ENCODE measurements at places on chromosomes 3 and 15.
A peak's percentile ranks its signal among the peaks of the same experiment; 100 is the strongest.

- no peak for DNase-seq
Measured at GRCh38 chr15:26045516-26045915, 182.4 kb upstream of the ATP10A start.

GRCh38 chr3:59450437-59450836, 400.6 kb upstream of the CFAP20DC start:
- DNase-seq, result no peak

DNA sequence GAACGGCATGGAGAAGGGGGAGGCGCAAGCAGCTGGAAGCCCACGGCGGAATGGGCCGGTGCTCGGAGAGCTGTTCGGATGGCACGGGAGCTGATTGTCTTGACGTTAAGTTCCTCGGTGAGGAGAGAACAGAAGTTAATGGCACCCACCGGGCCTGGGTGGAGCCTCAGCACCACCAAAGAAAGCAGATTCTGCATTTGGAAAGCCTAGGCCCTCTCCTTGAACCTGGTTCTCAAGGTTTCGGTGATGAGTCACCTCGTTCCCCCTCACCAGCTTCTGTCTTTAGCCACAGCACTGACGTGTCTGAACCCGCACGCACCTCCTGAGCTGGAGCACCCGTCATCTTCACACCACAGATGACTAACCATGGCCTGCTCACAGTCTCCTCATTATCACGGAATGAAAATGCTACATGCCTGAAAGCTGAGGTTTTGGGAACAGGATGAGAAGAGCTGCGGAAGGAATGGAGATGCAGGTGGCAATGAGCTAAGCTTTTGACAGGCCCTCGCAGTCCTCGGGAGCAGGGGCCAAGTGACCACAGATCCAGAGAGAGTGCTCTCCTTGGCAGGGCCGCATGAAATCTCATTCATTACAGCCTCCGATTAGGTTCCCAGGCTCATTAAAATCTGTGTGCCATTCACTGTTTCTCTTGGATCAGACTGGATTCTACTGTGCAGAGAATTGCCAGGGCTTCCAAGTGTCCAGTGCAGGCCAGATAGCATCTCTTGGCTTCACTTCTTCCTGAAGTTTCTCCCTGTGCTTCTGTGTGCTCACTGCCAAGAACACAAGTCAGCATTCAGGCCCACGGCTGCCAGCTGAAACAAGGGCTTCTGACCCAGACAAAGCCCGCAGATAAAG, 96.3 kb upstream of the DLG1 start:
- peak; percentile 15 for DNase-seq

GRCh38 chr3:2180634-2181033, 82.0 kb downstream of the CNTN4 start:
- no peak for DNase-seq

DNA sequence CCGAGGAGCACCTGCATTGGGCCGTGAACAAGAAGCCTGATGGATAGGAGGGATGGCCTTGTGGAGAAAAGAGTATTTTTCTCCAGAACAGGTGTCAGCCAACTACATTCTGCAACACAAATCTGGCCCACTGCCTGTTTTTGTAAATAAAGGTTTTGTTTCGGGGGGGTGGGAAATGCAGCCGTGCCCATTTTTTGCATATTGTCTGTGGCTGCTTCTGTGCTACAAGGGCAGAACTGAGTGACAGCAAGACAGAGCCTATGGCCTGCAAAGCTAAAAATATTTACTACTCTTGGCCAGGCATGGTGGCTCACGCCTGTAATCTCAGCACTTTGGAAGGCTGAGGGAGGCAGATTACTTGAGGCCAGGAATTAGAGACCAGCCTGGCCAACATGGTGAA, 95.9 kb upstream of the AKAP13 start:
- no peak for DNase-seq

DNA sequence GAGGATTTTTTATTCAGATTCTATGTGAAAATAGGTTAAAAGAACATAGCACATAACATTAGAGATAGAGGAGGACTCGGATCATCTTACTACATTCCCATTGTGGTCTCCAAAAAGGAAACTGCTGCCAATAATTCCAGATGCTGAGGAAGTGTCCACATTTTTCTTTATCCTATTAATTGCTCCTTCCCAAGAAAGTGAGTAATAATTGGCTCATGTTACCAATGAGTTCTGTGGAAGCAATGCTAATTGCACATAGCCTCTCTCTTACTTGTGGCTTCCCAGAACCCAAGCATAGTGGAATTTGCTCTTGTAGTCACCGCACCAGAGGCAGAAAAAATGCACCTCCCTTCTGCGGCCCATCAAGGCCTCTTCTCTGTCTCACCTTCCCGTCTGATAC, 208.4 kb downstream of the PLOD2 start:
- no peak for DNase-seq

DNA sequence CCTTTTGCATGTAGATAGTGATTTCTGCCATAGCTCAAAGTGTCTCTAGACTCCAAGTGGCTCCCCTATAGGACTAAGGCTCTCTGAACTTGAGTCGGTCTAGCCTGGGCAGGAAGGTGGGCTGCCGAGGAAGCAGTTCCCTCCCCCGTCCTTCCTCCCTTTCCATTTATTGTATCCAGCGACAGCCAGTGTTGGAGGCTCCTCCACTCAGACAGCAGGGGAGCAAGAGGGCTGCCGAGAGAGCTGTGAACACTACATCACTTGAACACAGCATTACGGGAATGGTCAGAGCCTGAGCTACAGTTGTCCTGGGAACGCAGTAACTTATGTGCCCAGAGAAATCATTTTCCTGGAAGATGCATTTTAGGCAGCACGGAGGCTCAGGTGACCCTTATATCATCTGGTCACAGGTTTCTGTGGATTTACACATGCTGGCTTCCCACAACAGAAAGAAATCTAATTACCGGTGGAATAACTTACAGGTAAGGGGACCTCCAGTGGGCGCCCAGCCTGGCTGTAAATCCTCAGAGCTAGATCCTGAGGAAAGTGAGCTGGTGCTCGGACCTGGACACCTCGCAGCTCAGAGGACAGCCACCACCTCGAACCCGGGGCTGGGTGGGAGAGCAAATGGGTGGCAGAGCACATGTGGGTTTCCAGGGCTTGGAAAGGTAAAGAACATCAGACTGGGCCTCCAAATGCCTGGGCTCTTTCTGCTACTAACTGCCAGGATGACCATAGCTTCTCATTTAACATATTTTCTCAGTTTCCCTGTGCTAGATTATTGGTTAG, 197.1 kb downstream of the UACA start:
- no peak for DNase-seq

- DNase-seq, result no peak
Measured at GRCh38 chr3:167887096-167887495, 151.6 kb downstream of the SERPINI1 start.

GRCh38 chr15:66720206-66721010, 18.4 kb downstream of the SMAD6 start:
- peak; percentile 42 for DNase-seq

DNA sequence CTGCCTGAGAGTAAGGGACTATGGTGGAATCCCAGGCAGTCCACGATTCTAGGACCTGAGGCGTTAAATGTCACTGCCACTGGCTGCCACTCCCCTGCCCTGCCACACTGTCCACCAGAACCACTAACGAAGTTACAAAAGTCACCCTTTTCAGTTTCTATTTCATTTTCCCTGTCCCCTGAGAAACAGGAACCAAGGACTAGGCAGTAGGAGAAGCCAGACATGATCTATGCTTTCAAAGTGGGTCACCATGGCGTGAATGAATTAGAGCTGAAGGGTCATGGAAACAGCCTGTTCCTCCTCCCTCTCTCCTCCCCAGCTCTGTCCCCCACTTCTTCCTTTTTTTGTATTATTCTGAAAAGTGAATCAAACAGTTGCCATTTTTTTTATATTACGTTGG, 9.1 kb upstream of the ADPRH start:
- no peak for DNase-seq

DNA sequence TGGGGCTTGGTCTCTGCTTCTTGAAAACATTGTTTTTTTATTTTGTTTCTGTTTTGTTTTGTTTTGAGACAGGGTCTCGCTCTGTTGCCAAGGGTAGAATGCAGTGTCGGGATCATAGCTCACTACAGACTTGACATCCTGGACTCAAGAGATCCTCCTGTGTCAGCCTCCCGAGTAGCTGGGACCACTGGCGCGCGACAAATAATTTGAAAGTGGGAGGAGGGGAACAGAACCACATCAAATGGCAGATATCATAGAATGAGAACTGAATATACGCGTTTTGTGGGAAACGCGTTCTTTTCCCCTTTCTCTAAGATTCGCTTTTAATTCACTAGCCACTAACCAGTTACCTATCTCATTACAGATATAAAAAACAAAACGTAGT, 641 bp upstream of the VPS13C start:
- no peak for DNase-seq

GRCh38 chr3:61730056-61730455, 168.7 kb downstream of the PTPRG start:
- no peak for DNase-seq

- no peak for DNase-seq
Measured at GRCh38 chr15:91698241-91698640, 155.3 kb upstream of the SLCO3A1 start.

DNA sequence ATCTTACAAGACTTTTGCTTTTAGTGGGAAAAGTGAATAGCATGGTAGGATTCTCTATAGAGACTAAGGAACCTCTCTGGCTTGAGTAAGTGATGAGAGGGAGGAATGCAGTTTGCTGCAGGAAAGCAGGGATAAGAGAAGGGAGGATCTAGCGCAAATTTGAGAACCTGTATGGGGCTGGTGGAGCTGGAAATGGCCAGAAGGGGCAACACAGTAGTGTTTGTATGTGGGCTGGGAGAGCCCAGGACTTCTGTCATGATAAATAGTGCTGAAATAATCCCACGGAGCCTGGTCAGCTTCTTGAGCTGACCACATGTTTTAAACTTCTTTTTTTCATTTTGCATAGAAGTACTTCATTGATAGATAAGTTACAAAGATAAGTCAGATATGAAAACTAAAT, 11.2 kb upstream of the SHC4 start:
- no peak for DNase-seq

DNA sequence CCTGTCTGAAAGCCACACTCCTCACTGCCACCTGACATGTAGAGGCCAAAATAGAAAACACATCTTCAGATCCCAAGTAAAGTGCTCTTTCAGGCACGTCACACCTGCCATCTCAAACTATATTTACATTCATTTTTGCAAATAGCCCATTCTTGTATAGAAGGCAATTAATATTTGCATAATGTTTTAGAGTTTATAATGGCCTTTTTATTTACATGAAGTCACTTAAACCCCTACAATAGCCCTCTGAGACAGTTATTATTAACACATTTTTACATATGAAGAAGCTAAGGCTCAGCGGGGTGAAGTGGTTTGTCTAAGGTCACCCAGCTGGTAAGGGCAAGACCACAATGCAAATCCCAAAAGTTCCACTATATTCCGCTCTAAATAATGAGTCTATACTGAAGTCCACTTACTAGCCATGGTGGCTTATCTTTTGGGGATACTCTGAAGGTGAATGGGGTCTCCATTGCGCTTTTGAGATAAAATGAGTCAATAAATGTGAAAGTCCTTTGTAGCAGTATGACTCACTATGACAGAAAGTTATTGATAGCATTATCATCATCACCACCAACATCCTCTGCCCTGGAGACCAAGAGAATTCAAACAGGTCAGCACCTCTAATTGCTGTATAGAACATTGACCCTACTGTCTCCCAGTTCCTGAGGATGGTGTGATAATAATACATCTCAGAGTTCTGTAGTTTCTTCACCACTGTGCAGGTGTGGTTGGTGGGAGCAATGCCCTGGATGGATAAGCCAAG, 155.9 kb upstream of the BCL6 start:
- no peak for DNase-seq

DNA sequence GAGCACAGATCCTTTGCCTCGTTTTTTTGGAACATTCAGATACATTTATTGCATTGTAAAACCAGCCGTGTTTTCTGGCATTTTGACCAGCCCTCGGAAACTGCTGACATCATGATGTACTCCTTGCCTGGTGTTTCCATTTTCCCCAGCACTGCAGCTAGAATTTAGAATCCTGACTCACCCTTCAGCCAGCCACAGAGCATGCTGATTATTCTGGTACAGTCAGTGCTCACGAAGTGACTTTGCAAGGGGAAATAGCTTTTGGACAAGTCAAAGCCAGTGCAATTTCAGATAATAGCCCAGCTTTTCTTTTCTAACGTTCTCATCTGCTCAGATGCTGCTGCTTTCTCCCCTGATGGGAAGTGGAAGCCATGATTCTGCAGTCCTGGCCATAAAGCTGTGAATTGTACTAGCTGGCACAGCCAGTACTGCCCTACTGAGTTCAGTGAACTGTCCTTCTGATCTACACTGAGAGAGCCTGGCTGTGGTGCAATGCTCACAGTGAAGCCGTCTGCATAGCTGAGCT, 12.1 kb upstream of the CNBP start:
- no peak for DNase-seq

GRCh38 chr3:31184261-31185061, 290.0 kb upstream of the GADL1 start:
- no peak for DNase-seq

DNA sequence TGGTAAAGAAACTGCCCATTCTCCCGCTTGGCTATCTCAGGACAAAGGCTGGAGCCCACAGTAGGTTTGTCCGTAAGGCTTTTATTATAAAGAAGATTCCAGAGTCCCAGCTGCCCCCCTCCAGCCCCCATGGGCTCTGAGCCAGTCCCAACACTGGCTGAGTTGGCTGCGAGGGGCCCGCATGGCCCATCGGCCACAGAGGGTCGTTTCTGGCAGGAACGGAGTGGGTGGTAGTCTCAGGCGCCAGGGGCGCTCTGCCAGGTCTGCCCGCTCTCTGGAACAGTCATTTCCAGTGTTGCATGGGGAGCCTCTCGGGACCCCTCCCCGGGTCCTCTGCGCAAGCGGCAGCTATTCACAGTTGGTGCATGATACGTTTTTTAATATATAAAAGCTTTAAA, 12.2 kb downstream of the H1-8 start:
- no peak for DNase-seq

DNA sequence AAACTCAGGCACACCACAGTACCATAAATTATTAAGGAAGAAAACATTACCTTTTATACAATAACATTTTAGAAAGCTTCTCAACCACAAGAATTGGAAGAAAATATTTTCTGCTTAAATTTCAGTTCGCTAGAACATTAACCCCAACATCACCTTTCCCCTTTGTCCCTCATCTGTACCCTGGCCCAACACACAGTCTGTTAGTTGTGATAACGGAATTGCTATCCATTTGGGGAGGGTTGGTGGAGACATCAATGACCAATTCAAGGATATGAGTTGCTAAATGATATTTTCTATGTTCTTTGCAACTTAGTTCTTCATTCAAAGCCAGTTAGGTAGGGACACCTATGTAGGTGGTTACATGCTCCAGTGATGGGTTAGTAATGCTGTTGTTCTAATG, 5.8 kb downstream of the EID1 start:
- no peak for DNase-seq

- no peak for DNase-seq
Measured at GRCh38 chr3:138549179-138549977, 44.7 kb downstream of the CEP70 start.

- DNase-seq, result no peak
Measured at GRCh38 chr15:63353261-63353660, 28.4 kb downstream of the CA12 start.

GRCh38 chr3:65305836-65306235, 618.0 kb upstream of the ADAMTS9 start:
- no peak for DNase-seq

GRCh38 chr3:51967384-51968169, at the start of gene PCBP4:
TSS of gene PCBP4 (minus strand) at chr3:51967454. CDS start at chr3:51961240, 6,214 bp downstream.
- no peak for DNase-seq
